ENCODE measurements at places on chromosomes 2 and 18. TPM values are rescaled to one million over a fixed set of nuclear protein-coding genes. Genes with fewer than 3 reads are reported as not detected.
A peak's percentile ranks its signal among the peaks of the same experiment; 100 is the strongest.

- DNase-seq, result no peak
Observed at GRCh38 chr2:55111570-55112228, 61.4 kb upstream of the RTN4 start.

GRCh38 chr2:150036622-150037021 is 449.0 kb upstream of the MMADHC start:
- DNase-seq, result no peak

- peak; percentile 86 for DNase-seq
Observed at GRCh38 chr2:61763605-61764034, 90.2 kb downstream of the FAM161A start.

GRCh38 chr2:79910643-79911042 is 393.9 kb downstream of the LRRTM1 start:
- no peak for DNase-seq

The ARHGAP15 gene
- 8.4 TPM for polyA plus RNA-seq

Data from muscle of arm (tissue), 14 donors.